ENCODE measurements at places on chromosomes 16 and 17.
A peak's percentile ranks its signal among the peaks of the same experiment; 100 is the strongest.

GRCh38 chr17:57986841-57987580 lies 1.0 kb downstream of the VEZF1 start:
- DNase-seq = peak; percentile 43

- DNase-seq = no peak
Observed at GRCh38 chr16:89437251-89437987, 52.9 kb downstream of the ANKRD11 start.

- DNase-seq = no peak
Observed at GRCh38 chr17:42467889-42468288, 9.2 kb downstream of the ATP6V0A1 start.

- no peak for DNase-seq
Observed at GRCh38 chr16:66409156-66409555, 17.9 kb upstream of the BEAN1 start.

DNA sequence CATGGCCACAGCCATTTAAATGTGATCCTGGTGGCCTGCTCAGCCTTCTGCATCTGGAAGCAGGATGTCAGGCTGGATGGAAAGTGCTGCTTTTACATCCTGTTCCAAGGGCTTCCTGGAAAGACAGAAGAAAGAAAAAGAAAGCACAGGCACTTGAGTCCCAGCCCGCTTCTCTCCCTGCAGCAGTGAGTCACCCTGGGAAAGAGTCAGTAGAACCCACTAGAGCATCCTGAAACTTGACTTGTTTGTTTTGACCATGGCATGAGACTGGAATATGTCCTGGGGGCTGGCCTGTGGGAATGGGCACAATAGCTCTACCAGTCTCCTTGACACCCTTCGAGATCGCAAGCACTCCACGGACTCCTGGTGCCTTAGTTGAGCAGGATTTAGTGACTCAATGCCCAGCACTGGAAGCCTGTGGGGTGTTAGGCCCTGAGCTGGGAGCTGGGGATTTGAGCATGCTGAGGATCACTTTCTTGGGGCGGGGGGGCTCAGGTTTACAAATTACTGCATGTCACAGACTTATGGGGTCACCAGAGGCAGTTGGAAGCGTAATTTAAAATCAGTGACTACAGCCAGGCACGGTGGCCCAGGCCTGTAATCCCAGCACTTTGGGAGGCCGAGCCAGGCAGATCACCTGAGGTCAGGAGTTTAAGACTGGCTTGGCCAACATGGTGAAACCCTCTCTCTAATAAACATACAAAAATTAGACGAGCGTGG lies 22.1 kb upstream of the GNA13 start:
- DNase-seq = no peak

GRCh38 chr17:71200597-71200996 lies 920.2 kb upstream of the SOX9 start:
- no peak for DNase-seq

DNA sequence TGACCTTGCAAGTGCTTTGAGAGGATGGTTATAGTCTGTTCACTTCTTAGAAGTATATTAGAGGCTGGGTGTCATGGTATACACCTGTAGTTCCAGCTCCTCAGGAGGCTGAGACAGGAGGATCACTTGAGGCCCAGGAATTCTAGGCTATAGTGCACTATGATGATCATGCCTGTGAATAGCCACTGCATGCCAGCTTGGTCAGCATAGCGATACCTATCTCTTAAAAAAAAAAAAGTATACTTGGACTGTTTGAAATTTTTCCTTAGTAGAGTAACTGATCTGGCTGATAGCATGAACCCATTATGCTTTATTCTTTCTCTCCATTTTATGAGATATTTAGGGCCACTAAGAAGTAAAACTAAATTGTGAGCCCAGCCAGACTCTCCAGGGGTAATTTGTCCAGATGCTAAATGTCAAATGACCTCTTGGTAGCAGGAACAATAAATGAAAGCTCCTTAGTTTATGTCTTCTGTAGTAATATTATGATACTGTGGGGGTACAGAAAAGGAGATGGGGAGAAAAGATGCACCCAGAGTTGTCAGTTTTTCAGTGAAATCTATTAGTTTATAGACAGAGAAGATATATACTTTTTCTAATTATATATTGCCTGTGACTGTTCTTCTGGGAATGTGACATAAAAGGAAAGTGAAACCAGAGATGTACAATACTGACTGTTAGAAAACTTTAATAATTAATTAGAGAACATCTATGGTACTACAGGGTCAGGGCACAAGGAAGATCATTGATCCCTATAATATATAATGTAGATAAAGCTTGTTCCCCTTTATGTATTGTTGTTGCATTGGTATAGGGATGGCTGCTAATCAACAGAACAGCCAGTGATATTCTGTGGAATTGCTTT lies 335.3 kb upstream of the TBX2 start:
- no peak for DNase-seq

DNA sequence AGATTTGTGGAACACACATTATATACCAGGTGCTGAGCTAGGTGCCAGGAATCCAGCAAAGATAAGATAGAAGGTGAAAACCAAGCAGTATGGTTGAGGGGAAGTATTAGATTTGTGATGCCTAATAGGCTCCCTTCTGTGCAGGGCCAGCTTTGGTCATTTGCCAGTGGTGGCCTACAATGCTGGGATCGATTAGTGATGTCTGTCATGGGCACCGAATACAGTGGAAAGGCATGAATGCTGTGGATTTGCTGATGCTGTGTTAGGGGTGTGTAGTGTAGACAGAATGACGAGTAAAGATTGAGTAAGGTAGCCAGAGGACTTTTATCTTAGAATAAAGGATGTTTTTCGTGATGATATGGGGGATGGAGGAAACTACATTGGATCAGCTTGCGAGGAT lies 48.9 kb downstream of the SNX29 start:
- no peak for DNase-seq
